ENCODE measurements at places on chromosomes 6 and 20.

GRCh38 chr6:50992704-50993625 is 174.3 kb downstream of the TFAP2B start:
- DNase-seq = no peak

DNA sequence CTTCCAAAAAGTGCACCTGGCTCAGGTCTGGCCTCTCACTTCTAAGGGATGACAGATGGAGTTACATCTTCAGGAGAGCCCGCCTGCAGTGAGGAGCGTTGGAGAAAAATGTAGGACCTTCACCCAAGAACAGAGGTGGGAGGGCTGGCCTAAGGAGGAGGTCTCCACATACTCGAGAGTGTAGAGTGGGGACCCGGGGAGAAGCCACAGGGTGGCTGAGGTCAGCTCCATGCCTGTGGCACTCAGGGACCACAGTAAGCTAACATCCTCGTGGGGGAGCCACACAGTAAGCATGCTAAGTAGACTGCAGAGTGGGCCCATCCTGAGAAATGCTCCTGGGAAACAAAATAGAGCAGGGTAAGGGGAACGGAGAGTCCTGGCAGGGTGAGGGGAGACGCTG is 24.0 kb downstream of the AAR2 start:
- DNase-seq = no peak

DNA sequence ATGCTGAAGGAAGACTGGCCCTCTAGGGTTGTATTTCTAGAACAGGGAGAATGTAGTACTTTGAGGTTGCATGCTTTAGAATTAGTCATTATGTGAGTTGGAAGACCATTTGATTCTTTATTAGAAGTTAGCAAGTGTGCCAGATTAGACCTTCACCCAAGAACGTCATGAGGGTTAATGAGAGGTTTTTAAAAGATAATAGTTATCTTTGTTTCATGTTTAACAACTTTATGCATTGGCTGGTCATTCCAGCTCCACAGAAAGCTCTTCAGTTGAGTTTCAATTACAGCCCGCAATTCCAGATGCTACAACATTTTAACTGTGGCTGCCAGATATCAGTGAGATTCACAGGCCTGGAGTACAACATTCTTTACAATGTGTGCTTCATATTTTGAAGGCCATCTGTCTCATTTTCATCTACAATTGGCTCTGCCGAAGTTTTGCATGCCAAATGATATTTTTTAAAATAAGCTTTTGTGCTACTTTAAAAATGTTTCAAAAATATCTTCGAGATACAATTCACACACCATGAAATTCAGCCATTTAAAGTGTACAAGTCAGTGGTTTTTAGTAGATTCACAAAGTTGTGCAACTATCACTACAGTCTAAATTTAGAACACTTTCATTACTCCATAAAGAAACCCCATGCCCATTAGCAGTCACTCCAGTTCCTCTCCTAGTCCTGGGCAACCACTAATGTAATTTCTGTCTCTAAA is 61.1 kb upstream of the FBXO30 start:
- no peak for DNase-seq

DNA sequence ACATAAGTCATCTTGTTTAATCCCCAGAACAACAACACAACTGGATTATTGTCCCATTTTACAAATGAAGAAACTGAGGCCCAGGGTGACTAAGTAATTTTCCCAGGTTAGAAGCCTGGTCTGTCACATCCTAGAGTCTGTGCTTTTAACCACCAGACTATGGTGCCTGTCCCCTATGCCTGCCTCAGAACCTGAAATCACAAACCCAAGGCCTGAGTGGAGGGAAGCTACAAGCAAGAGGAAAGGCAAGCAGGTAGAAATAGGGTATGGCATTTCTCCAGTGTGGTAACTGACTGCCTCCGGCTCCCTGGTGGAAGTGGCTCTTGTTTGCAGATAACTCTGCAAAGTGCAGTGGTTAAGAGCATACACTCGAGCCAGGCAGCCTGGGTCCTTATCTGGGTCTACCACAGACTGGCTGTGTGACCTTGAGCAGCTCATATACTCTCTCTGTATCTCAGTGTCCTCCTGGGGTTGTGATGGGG is 2.5 kb downstream of the TMEM63B start:
- DNase-seq = no peak

GRCh38 chr6:38143191-38144150 is 323.9 kb downstream of the ZFAND3 start:
- DNase-seq = no peak

DNA sequence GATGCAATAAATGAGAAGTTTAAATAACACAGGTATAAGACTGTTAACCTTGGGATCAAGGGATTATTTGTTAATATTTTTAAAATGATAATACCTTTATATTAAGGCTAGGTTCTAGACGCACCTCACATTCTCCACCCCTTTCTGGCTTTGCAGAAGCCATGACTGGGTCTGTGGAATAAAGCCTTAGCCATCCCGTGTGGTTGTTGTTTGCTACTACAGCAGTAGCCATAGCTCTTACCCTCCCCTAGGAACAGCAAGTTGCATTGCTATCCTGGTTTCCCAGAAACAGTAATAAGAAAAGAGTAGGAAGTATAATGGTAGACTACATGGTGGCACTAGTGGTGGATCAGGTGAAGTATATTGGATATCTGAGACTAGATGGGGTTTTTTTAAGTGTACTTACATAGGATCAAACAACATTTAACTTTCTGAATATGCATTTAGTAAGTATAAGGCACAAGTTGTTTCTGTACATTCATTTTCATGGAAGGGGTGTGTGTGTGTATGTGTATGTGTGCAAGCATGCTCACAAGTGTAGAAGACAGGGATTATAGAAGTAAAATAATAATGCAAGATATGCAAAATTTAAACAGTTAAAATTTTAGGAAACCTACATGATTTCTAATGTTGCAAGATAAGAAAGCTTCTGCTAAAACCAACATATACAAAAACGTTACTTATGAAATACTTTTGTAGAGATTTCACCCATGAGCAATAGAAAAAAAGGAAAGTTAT is 384.2 kb downstream of the PRKN start:
- no peak for DNase-seq

GRCh38 chr20:46900086-46900485 is 5.4 kb downstream of the EYA2 start:
- no peak for DNase-seq

DNA sequence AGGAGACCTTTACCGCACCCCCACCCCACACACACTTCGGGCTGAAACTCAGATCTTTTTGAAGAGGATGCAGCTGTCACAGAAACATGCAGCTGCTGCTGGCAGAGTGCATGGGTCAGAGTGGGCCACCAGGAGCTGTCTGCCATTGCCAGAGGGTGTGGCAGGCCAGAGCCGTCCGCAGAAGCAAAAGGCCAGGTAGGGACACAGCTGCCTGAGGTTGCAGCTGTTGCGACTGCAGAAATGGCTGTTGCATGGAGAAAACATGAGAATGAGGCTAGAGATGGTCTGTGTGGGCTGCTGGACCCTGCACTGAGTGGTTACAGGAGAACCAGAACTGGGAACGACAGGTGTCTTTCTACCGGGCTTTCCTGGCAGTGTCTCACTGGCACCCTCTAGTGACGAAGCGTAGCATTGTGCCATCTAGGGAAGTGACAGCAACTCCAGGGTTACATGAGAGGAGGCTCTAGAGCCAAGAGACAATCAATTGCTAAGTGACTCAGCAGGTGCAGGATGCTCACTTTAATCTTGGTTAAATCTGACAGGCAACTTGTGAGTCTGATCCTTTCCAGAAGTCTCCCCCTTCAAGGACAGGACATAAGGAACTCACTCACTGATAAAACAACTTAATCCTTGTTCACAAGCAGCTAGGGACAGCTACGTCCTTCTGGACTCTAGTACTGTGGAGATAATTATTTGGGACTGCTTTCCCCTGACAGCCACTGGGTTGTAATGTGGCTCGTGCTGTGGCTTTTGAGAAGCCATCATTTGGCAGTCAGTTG is 29.1 kb upstream of the SERPINB9 start:
- DNase-seq = peak; percentile 60

Data from GM12892 (cell line).